Prostate gland (tissue), 2 donors: ENCODE measurements at places on chromosomes 1 and 21. TPM values are rescaled to one million over a fixed set of nuclear protein-coding genes. Genes with fewer than 3 reads are reported as not detected.

- DNase-seq = no peak
These were observed 7.2 kb upstream of the SLX9 start for GRCh38 chr21:44932408-44933181.

GRCh38 chr1:111895469-111895868 is 94.0 kb downstream of the KCND3 start:
- DNase-seq = no peak

DNA sequence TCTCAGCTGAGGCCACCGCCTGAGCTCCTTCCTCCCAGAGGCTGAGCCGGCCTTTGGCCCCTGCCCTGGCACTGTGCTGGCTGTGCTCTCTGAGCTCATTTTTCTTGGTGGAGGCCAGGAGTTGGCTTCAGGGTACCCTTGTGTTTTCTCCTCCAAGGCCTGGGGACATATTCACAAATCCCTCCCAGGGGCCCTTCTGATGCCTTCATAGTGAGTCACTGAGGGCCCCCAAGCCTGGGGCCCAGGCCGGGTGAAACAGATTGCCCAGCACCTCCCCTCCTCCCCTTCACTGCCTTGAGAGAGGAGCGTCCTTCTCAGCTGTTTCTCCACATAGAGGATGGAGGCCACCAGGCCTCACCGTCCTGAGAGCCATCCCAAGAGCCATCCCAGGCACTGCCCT is 105.8 kb downstream of the SIK1 start:
- no peak for DNase-seq

DNA sequence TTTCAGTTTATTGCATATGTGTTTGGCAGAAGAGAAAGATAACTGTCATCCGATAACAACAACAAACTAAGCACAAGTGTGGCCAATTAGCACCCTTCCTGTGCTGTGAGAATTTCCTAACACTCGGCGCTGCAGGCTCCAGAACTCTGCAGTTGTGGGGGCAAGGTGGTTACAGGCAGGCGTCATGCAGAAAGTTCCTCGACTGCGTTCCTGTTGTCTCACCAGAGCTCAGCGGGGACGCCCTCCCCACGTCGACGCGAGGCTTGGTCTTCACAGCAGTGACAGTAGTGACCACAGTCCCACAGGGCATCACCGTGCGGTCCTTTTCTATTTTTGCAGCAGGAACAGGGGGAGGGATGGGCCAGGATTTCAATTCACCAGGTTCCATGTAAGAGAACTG is 27.6 kb upstream of the PRDM15 start:
- DNase-seq = no peak

GRCh38 chr1:156767879-156768604 is 707 bp downstream of the PRCC start:
- no peak for DNase-seq

The CEPT1 gene
- total RNA-seq = 32.2 TPM

The RAP1A gene
- 39.1 TPM for total RNA-seq

- no peak for DNase-seq
These were observed 17.5 kb upstream of the DUSP10 start for GRCh38 chr1:221759436-221759835.

DNA sequence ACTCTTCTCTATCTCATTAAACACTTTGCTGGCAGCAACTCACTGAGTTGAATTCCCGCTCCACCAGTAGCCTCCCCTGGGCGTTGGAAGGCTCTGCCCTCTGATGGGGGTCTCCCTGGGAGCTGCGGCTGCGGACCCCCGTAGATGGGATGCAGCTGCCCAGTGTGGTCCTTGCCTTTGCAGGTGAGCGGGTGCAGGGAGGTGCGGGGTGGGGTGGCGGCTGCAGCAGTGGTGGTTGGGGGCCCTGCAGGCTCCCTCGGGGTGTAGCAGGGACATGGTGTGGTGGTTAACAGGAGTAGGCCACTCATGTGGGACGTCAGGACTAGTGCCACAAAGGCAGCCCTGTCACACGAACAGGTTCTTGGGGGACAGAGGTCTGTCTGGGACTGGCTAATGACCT is 42.0 kb downstream of the GALNT2 start:
- no peak for DNase-seq

DNA sequence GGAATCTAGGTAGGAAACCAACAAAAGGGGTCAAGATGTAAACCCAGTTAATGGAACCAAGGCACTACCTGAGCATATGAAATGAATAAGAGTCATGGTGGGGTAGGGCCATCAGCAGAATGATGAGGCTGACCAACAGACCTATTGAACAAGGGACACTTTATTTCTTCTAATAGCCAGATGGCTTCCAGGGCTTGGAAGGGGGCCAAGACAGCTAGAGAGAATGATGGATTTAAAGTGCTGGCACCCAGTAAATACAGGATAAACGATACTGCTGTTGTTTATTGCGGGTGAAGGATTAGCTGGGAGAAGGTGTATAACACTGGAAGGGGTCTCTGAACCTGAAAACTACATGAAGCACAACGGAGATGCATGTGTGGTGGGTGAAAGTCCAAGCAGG is 15.6 kb downstream of the DDAH1 start:
- no peak for DNase-seq

The ESRRG gene
- total RNA-seq = 4.1 TPM

DNA sequence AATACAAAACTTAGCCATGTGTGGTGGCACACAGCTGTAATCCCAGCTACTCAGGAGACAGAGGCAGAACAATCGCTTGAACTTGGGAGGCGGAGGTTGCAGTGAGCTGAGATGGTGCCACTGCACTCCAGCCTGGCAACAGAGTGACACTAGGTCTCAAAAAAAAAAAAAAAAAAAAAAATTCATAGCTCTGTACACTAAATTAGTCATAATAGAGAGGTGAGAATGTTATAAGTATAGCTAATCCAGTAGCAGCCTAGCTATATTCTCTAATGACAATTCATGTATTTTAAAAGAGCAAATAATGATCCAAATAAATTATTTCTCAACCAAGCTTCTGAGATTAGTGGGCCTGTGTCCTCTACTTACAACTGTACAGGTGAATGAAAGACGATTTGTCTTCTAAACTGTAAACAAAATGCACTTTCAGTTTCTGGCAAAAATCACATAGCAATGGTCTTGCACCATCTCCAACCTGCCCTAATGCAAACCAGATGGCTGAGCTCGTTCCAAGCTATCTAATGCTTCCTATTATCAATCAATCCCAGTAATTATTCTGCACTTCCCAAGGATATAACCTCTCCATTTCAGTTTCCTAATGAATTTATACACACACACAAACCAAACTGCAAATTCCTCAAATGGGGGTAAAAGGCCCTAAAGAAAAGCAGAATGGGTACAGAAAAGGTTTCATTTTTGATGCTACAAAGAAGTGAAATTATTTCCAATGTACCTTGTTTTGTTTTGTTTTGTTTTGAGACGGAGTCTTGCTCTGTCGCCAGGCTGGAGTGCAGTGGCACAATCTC is 56.5 kb downstream of the GATAD2B start:
- no peak for DNase-seq

DNA sequence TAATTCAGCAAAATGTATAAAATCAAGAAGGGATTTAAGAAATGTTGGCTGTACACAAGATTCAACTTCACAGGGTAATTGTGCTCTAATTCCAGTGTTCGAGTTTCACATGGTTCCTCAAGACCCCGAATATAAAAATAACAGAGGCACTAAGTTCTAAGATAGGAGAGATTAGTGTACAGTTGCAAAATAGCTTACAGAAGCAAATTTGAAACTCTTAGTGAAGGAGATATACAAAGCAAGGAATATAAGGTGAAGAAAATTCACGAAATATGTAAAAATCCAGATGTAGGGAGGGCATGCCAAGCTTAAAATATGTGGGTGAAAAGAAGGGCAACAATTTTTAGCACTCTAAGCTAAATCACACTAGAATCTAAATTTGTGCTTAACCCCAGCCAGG is 29.4 kb downstream of the TOR1AIP2 start:
- DNase-seq = no peak

The CYP2J2 gene
- total RNA-seq = 5.7 TPM

DNA sequence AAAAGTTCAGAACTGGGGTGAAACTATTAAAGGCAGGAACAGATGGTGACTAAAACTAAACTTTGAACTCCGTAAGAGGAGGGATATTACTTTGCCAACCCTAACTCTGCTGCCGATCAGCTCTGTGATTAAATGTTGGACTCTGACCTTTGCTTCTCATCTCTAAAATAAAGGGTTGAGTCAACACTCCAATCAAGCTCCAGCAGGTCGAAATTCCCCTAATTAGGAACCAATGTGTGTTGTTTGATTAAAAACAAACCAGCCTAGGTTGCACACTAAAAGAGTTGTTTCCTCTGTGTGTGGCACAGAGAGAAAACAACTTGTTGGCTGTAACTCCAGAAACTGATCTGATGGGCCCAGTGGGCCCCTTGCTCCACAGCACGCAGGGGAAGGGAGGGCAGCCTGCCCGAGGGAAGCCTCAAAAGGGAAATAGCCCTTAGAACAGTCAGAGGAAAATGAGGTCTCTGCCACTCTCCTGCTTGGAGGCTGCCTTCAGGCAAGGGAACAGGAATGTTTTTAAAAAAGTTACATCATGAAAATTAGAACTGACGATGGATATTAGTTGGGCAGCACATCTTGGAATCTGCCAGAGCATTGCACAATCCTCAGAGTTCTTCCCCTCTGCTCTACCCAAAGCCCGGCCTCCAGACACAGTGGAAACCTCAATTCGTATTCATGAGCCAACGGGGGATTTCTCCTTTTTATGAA is 69.3 kb downstream of the KCTD3 start:
- DNase-seq = peak; percentile 10

The CHI3L2 gene
- total RNA-seq = 10.6 TPM

DNA sequence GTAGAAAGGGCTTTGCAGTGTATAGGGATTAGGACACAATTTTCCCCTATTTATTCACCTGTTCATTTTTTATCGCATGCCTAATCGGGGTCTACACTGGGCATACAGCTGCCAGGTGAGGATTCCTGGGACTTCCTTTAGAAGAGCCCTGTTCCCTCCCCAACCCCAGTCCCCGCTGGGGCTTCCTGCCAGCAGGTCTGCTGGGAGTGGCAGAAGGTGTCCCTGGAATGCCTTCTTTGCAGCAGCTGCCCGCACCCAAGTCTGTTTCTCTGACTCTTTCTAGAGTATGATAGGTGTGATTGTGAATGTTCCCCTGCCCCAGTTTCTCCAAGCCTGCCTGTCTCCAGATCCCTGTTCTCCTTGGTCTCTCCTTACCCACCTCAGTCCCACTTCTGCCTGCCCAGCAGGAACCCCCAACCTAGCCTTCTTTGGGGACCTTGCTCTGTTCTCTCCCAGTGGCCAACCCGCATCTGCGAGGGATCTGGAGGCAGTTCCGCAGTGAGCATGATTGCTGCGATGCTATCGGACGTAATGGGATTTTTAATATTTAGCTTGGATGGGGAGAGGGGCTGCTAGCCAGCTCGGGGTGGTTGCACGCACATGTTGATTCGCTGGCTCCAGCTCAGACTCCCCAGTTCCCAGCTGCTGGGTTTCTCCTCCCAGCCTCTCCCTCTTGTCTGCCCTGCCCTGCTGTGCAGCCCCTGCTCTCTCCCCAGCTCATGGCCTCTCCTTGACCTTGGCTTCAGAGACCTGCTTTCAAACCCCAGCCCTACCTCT is 79.8 kb downstream of the EPHB2 start:
- no peak for DNase-seq

DNA sequence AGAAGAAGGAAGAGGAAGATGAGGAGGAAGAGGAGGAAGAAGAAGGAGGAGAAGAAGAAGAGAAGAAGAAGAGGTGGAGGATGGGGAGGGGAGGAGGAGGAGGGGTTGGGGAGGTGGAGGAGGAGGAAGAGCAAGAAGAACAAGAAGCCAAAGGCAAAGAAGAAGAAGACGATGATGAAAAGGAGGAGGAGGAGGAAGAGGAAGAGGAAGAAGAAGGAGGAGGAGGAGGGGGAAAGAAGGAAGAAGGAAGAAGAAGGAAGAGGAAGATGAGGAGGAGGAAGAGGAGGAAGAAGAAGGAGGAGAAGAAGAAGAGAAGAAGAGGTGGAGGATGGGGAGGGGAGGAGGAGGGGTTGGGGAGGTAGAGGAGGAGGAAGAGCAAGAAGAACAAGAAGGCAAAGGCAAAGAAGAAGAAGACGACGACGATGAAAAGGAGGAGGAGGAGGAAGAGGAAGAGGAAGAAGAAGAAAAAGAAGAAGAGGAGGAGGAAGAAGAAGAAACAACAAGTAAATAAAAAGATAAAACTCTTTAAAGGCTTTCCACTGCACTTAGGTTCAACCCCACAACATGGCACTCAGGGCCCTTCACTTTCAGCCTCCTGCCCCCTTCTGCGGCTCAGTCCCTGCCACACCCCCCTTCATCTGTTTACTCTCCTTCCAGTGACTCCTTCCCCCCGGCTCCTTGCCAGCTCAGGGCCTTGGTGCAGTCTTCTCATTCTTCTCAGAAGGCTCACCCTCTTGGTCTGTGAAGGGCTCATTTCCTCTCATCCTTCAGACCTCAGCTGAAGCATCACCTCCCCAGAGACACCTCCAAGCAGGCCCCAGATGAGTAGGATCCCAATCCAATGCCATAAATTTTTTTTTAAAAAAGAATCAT is 114.0 kb downstream of the KCNN3 start:
- no peak for DNase-seq

DNA sequence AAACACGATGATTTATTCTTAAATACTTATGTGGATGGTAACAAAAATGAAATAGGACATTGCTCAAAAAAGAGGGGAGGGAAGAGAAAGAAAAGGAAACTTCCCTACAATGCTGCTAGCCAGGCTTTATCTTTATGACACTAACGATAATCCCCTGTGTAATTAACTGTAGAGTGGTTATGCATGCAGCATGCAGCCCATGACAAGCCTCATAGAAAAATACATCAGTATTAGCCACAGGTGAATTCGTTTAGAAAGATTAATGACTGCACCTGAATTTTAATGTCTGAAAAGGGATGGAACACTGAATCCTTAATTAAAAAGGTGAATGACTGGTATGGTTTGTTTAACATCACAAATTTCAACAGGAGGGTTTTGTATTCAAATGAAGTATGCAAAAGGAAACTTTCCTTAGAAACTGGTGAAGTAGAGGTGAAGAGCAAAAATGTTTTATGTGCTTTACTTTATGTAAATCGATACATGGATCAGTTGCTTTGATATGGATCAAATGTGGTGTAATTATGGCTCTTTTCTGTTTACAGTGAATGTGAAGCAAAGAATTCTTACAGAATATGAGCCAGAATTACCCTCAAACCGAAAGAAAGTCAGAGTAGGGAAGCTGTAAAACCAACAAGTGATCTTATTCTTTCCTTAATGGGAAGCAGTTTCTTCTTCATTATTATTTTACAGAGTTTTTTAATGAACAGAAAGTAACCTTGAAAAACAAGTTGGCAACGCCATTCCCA is 569.6 kb upstream of the ADGRL2 start:
- no peak for DNase-seq

GRCh38 chr1:217078078-217078690 is 355.0 kb upstream of the ESRRG start:
- DNase-seq = peak; percentile 66

- DNase-seq = peak; percentile 65
These were observed 71.7 kb upstream of the GUCA2B start for GRCh38 chr1:42081475-42081874.

The FNDC10 gene
- 33.3 TPM for total RNA-seq

- DNase-seq = no peak
These were observed 127.8 kb downstream of the NTMT2 start for GRCh38 chr1:170273291-170274130.

DNA sequence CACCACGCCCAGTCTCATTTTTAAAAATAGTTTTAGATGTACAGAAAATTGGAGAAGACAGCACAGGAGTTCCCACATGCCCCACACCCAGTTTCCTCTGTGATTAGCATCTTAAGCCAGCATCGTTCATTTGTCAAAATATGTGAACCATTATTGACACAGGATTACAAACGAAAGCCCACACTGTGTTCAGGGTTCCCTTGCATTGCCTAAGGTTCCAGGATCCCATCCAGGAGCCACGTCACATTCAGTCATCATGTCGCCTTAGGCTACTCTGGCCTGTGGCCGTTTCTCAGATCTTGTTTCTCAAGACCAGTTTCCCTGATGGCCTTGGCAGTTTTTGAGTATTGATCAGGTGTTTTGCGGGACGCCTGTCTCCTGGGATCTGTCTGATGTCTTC is 34.7 kb upstream of the TNFRSF1B start:
- no peak for DNase-seq
